ENCODE measurements at places on chromosomes 2 and 18. TPM values are rescaled to one million over a fixed set of nuclear protein-coding genes. Genes with fewer than 3 reads are reported as not detected.

The UGT1A9 gene
- total RNA-seq = not detected

The PLB1 gene
- 0.36 TPM for total RNA-seq

The SOX11 gene
- total RNA-seq = 0.59 TPM

The DHRS9 gene
- not detected for total RNA-seq

The IL1F10 gene
- total RNA-seq = not detected

The OTOS gene
- not detected for total RNA-seq

The CCDC85A gene
- total RNA-seq = 0.29 TPM

The DSEL gene
- total RNA-seq = 157 TPM

The COL6A3 gene
- 4,247 TPM for total RNA-seq

The CCDC68 gene
- 9.0 TPM for total RNA-seq

The RFTN2 gene
- 14.5 TPM for total RNA-seq

The SNED1 gene
- 127 TPM for total RNA-seq

The RAD51AP2 gene
- total RNA-seq = not detected

The IWS1 gene
- 36.6 TPM for total RNA-seq

The GPR155 gene
- 3.5 TPM for total RNA-seq

The MOCOS gene
- total RNA-seq = 14.4 TPM
